ENCODE measurements at places on chromosomes 6 and 20.

DNA sequence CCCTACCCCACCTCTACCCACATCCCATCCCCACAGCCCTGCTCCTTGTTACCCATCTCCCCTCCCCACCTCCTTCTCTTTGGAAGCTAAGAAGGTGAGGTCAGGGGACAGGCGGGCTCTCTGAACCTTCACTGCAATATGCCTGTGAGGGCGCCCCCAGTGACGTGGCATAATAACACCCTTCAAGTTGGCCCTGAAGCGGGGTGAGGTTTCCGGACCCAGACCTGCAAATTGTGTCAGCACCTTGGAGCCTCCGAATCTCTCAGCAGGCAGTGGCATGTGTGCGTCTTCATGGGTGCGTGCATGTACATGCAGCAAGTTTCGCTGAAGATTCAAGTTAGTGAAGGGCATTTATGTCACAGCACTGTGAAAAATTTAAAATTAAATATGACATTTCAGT is 114.6 kb downstream of the SOBP start:
- H3K27ac ChIP-seq: no peak overlapping the region
- H3K36me3 ChIP-seq: no peaks in the 10 kb centered on the region
- H3K4me3 ChIP-seq: no peak overlapping the region
- no peaks in the 10 kb centered on the region for H3K27me3 ChIP-seq
- peaks cover 20% of the 10 kb centered on the region for H3K4me1 ChIP-seq
- no peak for DNase-seq

DNA sequence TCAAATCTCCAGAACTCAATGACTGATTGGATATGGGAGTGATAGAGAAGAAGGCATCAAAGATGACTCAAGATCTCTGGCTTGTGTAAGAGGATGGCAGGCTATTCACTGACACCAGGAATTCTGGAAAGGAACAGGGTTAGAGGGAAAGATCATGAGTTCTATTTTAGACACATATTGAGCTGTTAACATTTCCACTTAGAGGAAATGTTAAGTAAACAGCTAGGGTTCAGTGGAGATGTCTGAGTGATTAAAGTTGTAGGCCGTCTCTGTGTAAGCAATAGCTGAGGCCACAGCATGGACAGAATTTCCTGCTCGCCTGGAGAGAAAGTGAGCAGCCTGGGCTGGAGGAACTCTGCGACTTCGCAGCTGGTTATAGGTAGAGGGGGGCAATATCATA is 21.0 kb downstream of the ZC3H12D start:
- H3K27me3 ChIP-seq: no peaks in the 10 kb centered on the region
- H3K27ac ChIP-seq: no peak overlapping the region
- H3K4me3 ChIP-seq: no peak overlapping the region
- no peak for DNase-seq

DNA sequence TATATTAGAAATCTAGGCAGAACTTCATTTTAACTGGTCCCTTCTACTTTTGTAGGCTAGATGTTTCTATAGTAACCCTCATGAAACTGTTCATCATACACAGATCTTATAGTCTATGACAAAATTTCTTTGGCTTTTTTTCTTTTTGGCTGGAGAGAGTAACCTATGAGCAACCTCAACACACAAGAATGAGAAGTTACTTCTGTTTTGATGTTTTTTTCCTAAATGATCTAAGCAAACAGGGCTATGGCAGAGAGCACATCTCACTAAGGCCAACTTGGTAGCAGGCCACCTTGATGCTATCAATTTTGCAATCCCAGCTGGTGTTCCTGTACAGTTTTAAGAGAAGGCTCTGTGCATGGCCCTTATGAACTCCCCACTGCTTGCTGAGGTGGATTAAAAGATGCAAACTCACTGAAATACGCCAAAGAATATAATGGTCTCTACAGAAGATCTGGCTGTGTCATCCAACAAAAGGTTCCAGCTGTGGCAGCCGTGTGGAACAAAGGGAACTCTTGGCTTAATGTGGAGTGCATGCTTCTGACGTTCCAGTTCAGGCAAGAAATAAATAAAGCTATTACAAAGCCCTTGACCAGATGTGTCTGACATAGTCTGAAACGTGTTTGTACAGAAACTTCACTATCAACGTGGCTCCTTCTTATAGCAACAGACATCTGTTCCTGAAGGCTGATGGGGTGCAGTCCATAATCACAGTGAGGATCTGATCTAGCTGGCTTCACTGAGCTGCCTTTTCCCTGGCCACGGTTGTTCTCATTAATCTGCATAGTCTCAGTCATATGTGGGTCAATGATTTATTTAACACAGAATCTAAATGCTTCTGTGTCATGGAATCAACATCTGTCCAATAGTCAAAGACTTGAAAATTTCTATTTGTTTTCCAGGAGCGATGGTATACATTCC is 481.1 kb downstream of the BMP2 start:
- no peaks in the 10 kb centered on the region for H3K27me3 ChIP-seq
- no peak for DNase-seq
- no peaks in the 10 kb centered on the region for H3K36me3 ChIP-seq
- no peak overlapping the region for H3K27ac ChIP-seq

GRCh38 chr6:161682982-161683381 is 409.1 kb upstream of the AGPAT4 start:
- H3K4me1 ChIP-seq: no peaks in the 10 kb centered on the region
- DNase-seq: no peak
- no peak overlapping the region for H3K27ac ChIP-seq
- no peaks in the 10 kb centered on the region for H3K27me3 ChIP-seq
- H3K4me3 ChIP-seq: no peak overlapping the region
- H3K36me3 ChIP-seq: no peaks in the 10 kb centered on the region

DNA sequence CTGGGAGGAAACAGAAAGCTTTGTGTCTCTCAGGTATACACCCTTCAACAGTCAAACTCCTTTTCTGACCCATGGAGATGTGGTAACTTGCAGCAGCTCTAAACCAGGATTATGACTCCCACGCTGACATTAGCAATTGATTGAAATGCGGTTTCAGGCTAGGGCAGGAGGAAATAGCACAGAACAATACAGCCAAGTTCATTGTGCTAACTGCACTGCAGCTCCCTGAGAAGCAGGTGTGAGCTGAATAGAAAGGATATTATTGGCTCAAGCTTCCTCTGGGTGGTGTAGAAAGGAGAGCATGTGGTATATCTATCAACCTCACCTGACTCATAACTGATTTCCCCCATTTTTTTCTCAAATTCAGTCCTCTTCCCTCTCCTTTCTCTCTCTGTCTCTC is 612.3 kb upstream of the BTBD3 start:
- H3K27ac ChIP-seq: no peak overlapping the region
- H3K4me1 ChIP-seq: no peaks in the 10 kb centered on the region
- DNase-seq: no peak
- no peaks in the 10 kb centered on the region for H3K36me3 ChIP-seq
